Right atrium auricular region (tissue), 2 donors: ENCODE measurements at places on chromosomes 7 and 10. TPM values are rescaled to one million over a fixed set of nuclear protein-coding genes. Genes with fewer than 3 reads are reported as not detected.

The IGF2BP3 gene
- not detected for total RNA-seq

DNA sequence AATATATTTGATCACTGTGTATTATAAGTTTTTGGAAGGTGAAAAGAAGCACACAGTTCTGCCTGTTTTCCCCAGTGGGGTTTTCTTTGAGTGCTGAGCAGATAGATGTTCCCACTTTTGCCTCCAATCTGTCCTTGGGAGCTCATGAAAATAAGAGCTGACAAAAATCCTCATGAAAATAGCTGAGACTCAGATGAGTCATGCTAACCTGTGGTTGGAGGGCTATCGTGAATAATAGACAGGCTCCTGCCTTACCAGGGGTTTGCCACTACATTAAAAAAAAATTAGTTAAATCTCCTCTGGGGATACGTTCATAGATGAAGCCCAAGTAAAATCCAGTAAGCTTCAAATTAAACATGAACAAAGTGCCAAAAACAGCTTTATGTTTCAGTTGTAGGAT is 10.9 kb upstream of the AOAH start:
- H3K27me3 ChIP-seq = no peaks in the 10 kb centered on the region
- H3K36me3 ChIP-seq = no peaks in the 10 kb centered on the region
- H3K4me1 ChIP-seq = no peaks in the 10 kb centered on the region
- no peak overlapping the region for H3K4me3 ChIP-seq

DNA sequence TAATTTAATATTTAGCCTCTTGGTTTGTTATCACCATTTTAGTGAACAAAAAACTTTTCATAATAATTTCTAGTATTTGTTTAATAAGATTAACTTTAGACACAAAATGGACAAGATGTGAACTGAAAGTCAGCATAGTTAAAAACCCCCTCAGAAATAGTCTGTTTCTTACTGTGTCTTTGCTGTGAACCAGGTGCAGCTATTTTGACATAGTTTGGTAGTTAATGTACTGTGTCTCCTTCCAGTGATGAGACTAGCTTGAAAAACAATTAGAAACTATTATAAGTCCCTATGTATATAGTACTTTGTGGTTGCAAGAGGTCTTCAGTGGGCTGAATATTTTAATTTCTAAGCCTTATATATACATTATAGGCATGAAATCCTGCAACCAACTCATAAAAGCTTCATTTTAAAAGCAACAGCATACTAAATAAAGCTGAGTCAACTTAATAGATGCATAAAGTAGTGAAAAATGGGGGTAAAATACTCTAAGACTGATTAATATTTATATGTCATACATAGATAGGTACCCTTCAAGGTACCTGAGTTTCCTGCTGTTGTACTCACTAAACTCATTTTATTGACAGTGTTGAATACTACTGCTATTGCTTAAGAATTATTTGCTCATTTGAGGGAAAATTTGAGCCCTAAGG is 19.2 kb downstream of the DMTF1 start:
- H3K27ac ChIP-seq = no peak overlapping the region
- H3K27me3 ChIP-seq = no peaks in the 10 kb centered on the region
- H3K4me1 ChIP-seq = no peaks in the 10 kb centered on the region
- H3K4me3 ChIP-seq = no peak overlapping the region
- peaks cover 98% of the 10 kb centered on the region for H3K36me3 ChIP-seq

DNA sequence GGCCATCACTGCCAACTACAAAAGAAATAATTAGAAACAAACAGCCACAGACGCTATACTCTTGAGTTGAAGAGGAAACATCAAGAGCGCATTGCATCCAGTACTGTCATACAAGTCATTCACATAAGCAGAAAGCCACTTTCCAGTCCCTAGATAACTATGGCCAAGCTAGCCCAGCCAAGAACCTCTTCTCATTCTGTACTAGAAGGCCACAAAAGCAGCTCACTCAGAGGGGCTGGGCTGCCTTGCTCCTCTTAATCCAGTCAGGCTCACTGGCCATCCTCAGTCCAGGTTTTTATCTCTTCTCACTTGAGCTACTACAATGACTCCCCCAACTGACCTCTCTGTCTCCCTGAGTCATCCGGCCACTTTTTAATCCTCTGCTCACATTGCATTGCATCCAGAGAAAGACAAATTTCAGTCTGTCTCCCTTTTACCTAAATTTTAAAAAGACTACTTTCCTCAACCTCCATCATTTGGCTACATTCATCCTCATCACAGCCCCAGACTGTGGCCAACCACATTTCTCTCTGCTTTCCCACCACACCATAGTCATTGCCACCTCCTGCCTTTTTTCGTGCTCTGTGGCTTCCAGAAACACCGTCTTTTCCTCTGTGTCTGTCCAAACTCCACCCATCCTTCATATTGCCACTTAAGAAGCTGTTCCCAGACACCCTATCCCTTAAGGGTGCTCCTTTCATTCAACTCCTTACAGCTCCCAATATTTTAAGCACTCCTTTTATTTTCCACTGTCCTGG is 25.0 kb downstream of the PPP1R3C start:
- no peak for DNase-seq
- no peaks in the 10 kb centered on the region for H3K27me3 ChIP-seq
- H3K36me3 ChIP-seq = no peaks in the 10 kb centered on the region
- no peak overlapping the region for H3K4me3 ChIP-seq
- H3K4me1 ChIP-seq = peaks cover 75% of the 10 kb centered on the region

The PLA2G12B gene
- total RNA-seq = 0.90 TPM

DNA sequence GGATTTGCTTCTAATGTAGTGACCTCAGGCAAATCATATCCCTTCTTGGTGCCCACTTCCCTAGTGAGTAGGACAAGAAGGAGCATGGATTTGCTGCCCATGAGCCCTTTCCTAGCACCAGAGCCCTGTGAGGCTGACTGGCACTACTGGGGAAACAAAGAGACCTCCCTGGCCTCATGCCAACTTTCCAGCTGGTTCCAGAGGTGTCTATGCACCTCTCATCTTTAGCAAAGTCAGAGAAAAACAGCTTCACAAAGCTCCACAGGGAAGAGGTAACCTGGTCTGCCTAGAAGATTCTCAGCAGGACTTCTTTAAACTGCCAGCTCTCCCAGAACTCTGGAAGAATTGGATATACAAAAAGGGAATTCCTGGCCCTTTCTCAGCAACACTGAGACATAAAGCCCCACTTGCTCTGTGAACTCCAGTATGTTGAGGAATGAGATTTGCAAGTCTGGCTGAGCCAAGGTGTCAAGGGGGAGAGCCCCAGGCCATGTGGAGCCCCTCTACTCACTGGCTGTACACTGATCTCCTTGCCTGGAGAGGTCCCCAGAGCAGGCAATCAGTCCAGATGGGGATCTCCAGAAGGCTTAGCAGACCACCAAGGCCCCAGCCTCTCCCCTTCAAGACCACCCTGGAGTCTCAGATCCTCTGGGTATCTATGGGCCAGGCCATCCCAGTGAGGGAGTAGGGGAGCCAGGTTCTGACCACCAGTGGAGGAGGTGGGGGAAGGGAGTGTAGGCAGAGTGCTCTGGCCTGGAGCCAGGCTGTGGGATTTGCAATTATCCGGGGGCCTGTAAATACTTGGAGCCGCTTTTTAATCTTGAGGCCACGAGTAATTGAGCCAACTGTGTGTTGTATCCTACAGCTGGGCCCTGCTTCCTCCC is 24.4 kb upstream of the RBM20 start:
- H3K27ac ChIP-seq = no peak overlapping the region
- H3K4me1 ChIP-seq = no peaks in the 10 kb centered on the region
- H3K36me3 ChIP-seq = no peaks in the 10 kb centered on the region
- no peak for DNase-seq
- no peaks in the 10 kb centered on the region for H3K27me3 ChIP-seq

DNA sequence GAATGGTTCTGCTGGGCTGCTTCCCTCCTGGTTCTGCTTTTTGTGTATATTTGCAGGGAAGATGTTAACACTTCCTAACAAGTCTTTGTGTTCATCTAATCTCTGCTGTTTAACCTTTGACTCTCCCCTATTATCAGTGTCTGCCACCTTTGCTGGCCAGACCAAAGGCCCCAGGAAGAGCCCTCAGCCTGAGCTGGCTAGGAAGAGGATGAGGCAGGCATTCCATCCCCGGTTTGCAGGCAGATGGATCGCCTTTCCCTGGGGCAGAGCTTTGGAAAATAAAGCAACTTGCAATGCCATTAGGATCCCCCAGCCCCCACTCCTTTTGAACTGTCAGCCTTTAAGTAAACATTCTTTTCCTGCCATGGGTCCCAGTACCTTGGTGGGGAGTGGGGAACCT is 19.0 kb downstream of the DPCD start:
- H3K4me3 ChIP-seq = no peak overlapping the region
- H3K27ac ChIP-seq = no peak overlapping the region
- H3K4me1 ChIP-seq = no peaks in the 10 kb centered on the region
- no peak for DNase-seq
- peaks cover 44% of the 10 kb centered on the region for H3K36me3 ChIP-seq
- H3K27me3 ChIP-seq = no peaks in the 10 kb centered on the region

The HOXA1 gene
- 0.20 TPM for total RNA-seq

The ZNF736 gene
- total RNA-seq = 1.7 TPM
